ENCODE measurements at places on chromosomes 12 and 14.

DNA sequence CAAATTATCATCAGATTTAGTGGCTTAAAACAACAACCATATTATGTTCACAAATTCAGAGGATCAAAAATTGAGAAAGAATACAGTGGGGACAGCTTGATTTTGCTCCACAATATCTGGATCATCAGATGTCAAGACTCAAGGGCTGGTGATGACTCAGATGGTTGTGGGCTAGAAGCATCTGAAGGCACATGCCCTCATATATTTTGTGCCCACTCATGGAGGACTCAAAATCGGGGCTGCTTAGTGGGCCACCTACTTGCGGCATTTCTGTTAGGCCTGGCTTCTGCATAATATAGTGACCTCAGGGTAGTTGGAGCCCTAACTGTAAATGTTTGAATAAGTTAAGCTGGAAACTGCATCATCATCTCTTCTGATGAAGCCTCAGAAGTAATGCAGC, 584.5 kb downstream of the SLC16A7 start:
- no peaks in the 10 kb centered on the region for H3K36me3 ChIP-seq
- no peaks in the 10 kb centered on the region for H3K27me3 ChIP-seq
- no peak overlapping the region for H3K27ac ChIP-seq
- no peaks in the 10 kb centered on the region for H3K4me1 ChIP-seq

- no peaks in the 10 kb centered on the region for H3K4me1 ChIP-seq
- H3K27ac ChIP-seq: no peak overlapping the region
- no peaks in the 10 kb centered on the region for H3K27me3 ChIP-seq
- no peaks in the 10 kb centered on the region for H3K36me3 ChIP-seq
These were observed 265.3 kb downstream of the SOX5 start for GRCh38 chr12:23684121-23684520.

DNA sequence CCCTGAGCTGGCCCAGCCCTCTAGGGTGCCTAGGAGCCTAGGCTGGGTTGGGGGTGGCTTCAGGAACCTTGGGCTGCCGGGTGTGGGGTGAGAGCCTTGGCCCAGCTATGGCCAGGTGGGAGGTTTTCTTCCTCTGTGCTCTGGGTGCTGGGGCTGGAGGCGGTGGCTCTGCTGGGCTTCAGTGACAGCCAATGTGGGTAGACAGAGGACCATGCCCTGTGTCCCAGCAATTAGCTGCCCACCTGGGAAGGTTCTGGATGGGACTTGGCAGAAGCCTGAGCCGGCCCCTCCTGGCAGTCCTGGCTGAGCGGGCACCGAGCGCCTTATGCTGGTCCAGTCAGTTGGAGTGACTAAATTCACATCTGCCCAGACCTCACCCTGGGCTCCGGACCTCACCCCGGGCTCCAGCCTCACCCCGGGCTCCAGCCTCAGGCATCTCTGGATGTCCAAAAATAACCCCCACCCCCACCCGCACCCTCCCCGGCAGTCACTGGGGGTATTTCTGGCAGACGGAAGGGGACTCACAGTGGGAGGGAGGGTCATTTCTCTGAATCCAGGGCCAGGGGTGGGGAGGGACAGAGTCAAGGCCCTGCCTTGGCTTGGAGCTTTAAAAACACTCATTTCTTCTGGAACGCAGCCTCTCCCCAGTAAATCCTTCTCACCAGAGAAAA, 46.9 kb downstream of the CYP46A1 start:
- DNase-seq: peak; percentile 64
- H3K27me3 ChIP-seq: no peaks in the 10 kb centered on the region
- no peaks in the 10 kb centered on the region for H3K4me1 ChIP-seq
- H3K36me3 ChIP-seq: no peaks in the 10 kb centered on the region
- H3K27ac ChIP-seq: peak overlapping the region; percentile 27

DNA sequence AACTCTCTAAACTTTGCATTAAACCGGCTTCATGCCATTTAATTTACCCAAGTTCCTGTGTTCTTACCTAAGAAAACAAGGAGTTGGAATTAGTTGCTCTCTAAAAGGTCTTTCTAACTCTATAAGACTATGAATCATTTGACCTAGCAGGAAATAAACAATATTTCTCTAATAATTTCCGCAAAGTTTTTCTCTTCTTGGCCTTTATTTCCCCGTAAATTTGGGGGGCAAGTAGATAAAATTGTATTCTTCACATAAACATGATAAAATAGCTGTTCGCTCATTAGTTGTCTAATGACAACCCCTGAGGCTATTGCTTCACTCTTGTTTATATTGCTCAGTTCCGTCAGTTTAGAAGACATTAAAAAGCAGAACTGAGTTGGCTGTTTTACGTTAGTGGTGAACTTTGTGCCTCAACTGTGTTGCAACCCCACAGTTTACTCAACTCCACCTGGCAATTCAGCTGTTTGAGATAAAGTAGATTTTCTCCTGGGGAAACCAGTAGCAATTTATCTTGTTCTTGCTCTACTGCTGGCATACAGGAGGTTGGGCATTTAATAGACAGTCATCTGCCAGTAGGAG, 74.7 kb downstream of the BTG1 start:
- H3K27ac ChIP-seq: no peak overlapping the region
- H3K27me3 ChIP-seq: no peaks in the 10 kb centered on the region
- no peaks in the 10 kb centered on the region for H3K36me3 ChIP-seq

DNA sequence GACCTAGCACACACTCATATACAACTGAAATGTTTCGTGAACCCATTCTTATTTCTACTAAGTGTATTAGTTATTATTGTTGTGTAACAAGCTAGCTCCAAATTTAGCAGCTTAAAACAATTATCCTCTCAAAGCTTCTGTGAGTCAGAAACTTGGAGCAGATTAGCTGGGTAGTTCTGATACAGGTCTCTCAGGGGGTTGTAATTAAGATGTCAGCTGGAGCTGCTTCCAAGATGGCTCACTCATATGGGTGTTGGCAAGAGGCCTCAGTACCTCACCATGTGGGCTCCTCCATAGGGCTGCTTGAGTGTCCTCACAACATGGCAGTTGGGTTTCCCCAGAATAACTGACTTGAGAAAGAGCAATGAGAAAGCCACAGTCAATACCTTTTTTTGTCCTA, 9.8 kb downstream of the GPR135 start:
- H3K27me3 ChIP-seq: no peaks in the 10 kb centered on the region
- H3K36me3 ChIP-seq: peaks cover 8% of the 10 kb centered on the region
- no peak for DNase-seq
- peak overlapping the region; percentile 66 for H3K27ac ChIP-seq
- H3K4me3 ChIP-seq: no peak overlapping the region

DNA sequence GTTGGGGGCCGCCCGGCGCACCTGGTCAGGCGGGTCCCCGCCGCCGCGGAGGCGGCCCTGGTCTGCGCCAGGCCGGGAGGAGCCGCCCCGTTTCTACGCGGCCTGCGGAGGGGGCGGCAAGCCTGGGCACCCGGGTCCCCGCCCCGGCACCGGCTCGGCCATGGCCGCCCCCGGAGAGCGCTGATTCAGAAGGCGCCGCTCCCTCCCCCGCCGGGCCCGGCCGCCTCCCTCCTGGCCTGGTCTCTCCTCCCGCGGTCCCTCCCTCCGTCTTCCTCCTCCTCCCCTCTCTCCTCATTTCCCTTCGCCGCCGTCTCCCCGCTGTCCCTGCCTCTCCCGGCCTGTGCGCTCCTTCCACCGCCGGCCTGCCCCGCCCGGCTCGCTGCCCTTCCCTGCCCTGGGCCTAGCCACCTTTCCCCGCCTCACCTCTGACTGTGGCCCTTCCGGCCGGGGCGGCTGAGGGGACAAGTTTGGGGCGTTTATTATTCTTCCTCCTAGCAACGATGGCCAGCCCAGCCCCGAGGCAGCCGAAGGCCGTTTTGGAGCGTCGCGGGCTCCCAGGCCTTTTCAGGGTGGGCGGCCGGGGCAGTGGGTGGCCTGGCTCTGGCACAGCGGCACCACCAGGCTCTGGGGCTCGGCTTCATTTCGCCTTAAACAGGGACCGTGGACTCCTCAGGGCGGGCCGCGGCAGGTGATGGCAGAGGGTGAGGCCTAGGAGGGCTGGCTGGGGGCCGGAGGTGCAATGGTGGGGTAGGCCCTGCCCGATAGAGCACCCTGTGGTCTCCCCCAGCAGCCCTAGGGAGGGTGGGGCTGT, 768 bp downstream of the CEP170B start:
- peak overlapping the region; percentile 78 for H3K4me3 ChIP-seq
- H3K27ac ChIP-seq: peak overlapping the region; percentile 65
- peak; percentile 76 for DNase-seq
- H3K4me1 ChIP-seq: peaks cover 8% of the 10 kb centered on the region
- H3K27me3 ChIP-seq: peaks cover 3% of the 10 kb centered on the region

- peaks cover 9% of the 10 kb centered on the region for H3K36me3 ChIP-seq
- no peaks in the 10 kb centered on the region for H3K4me1 ChIP-seq
- no peak overlapping the region for H3K4me3 ChIP-seq
- H3K27ac ChIP-seq: no peak overlapping the region
- no peaks in the 10 kb centered on the region for H3K27me3 ChIP-seq
These were observed 297.8 kb downstream of the PRKD1 start for GRCh38 chr14:29629839-29630238.

GRCh38 chr12:96698965-96699364, 208.1 kb upstream of the NEDD1 start:
- H3K27ac ChIP-seq: no peak overlapping the region
- H3K36me3 ChIP-seq: no peaks in the 10 kb centered on the region
- no peak overlapping the region for H3K4me3 ChIP-seq
- H3K27me3 ChIP-seq: no peaks in the 10 kb centered on the region

GRCh38 chr12:80044694-80045046, 54.7 kb upstream of the OTOGL start:
- DNase-seq: no peak
- no peak overlapping the region for H3K4me3 ChIP-seq
- H3K27me3 ChIP-seq: no peaks in the 10 kb centered on the region
- peak overlapping the region; percentile 72 for H3K27ac ChIP-seq
- no peaks in the 10 kb centered on the region for H3K36me3 ChIP-seq

DNA sequence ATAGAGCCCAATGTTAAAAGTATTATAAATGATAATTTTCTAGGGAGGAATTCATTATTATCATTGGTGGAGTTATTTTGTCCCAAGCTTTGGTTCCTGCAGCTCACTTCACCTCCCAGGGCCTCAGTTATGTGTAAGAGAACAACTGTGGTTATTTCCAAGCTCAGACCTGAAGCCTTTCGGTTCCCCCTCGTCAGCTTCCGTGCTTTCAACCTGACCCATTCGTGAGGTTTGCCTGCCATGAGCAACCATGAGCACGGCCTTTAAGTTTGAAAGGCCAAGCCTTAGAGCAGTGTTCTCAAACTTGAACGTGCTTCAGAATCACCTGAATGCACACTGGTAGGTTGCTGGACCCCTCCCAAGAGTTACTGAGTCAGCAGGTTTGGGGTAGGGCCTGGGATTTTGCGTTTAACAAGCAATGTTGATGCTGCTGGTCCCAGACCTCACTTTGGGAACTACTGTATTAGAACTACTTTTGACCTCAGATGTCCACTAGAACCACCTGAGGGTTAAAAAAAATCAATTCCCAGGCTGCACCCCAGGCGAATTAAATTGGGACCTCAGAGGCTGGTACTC, 133.0 kb upstream of the PRMT8 start:
- peaks cover 37% of the 10 kb centered on the region for H3K27me3 ChIP-seq
- no peaks in the 10 kb centered on the region for H3K36me3 ChIP-seq
- no peak overlapping the region for H3K4me3 ChIP-seq
- H3K27ac ChIP-seq: no peak overlapping the region

DNA sequence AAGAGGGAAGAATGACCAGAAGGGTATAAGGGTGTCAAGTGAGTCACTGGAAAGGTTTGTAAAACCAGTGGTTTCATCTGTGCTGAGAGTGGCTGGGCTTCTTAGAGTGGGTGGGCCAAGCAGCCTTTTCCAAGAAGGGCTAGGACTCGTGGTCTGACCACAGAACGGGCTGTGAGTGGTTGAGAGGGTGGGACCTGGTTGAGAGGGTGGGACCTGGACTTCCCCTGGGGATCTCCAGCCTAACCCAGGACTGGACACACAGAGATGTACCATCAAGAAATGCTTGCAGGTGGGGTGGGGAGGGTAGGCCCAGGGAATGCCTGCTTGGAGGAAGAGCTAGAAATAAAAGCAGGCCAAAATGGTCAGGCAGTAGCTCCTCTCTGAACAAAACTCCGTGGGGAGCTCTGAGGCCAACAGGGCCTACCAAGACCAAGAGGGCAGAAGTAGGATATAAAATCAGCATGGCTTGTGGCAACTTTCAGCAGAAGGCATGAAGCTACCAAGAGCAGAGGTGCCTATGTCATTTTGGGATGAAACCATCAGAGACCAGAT, 140.5 kb downstream of the FOXN3 start:
- H3K27ac ChIP-seq: no peak overlapping the region
- H3K4me3 ChIP-seq: no peak overlapping the region
- no peak for DNase-seq
- peaks cover 13% of the 10 kb centered on the region for H3K36me3 ChIP-seq

- DNase-seq: no peak
- H3K27me3 ChIP-seq: no peaks in the 10 kb centered on the region
- no peaks in the 10 kb centered on the region for H3K36me3 ChIP-seq
- H3K4me3 ChIP-seq: no peak overlapping the region
These were observed 46.9 kb downstream of the CHGA start for GRCh38 chr14:92969871-92970270.

GRCh38 chr12:62481843-62482540, 15.4 kb downstream of the MON2 start:
- no peak overlapping the region for H3K4me3 ChIP-seq
- H3K36me3 ChIP-seq: peaks cover 8% of the 10 kb centered on the region

- H3K27ac ChIP-seq: no peak overlapping the region
- no peak for DNase-seq
- peaks cover 2% of the 10 kb centered on the region for H3K4me1 ChIP-seq
- no peak overlapping the region for H3K4me3 ChIP-seq
These were observed 4.1 kb upstream of the CRADD start for GRCh38 chr12:93673084-93673483.

DNA sequence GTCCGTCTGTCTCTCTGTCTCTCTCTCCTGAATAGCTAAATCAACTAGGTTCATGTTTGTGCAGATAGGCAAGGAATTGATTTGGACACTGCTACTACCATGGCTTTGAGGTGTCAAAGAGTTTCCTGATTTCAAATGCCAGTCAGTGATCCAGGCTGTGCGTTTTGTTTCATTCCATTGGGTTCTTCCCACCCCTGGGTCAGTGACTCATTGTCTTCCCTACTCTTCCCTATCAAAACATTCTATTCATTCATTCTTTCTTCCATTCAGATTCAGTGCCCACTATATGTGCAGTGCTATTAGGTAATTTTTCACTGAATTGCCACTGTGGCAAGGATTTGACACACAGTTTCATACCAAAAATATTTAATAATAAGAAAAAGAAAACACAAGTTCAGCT, 50.4 kb downstream of the RPH3A start:
- H3K36me3 ChIP-seq: no peaks in the 10 kb centered on the region
- no peaks in the 10 kb centered on the region for H3K4me1 ChIP-seq
- no peak for DNase-seq

- peak overlapping the region; percentile 77 for H3K27ac ChIP-seq
- H3K4me1 ChIP-seq: peaks cover 91% of the 10 kb centered on the region
These were observed 126.0 kb downstream of the ZFP36L1 start for GRCh38 chr14:68666899-68667298.

GRCh38 chr12:62834971-62835547, 99.9 kb downstream of the PPM1H start:
- H3K36me3 ChIP-seq: no peaks in the 10 kb centered on the region
- no peak for DNase-seq
- H3K4me3 ChIP-seq: peak overlapping the region; percentile 24
- peaks cover 4% of the 10 kb centered on the region for H3K4me1 ChIP-seq

GRCh38 chr14:59371771-59372170, 93.4 kb downstream of the GPR135 start:
- H3K27ac ChIP-seq: no peak overlapping the region
- H3K4me3 ChIP-seq: no peak overlapping the region
- peaks cover 18% of the 10 kb centered on the region for H3K36me3 ChIP-seq
- DNase-seq: no peak
- H3K27me3 ChIP-seq: no peaks in the 10 kb centered on the region

GRCh38 chr12:120798696-120799095, 73.1 kb downstream of the ACADS start:
- DNase-seq: no peak
- H3K27me3 ChIP-seq: no peaks in the 10 kb centered on the region
- peaks cover 4% of the 10 kb centered on the region for H3K36me3 ChIP-seq

Measured in tibial artery (tissue), 4 donors.